ENCODE measurements at places on chromosomes 12 and 14. TPM values are rescaled to one million over a fixed set of nuclear protein-coding genes. Genes with fewer than 3 reads are reported as not detected.

- no peak for DNase-seq
- no peak overlapping the region for H3K27ac ChIP-seq
- H3K36me3 ChIP-seq = no peaks in the 10 kb centered on the region
- peaks cover 3% of the 10 kb centered on the region for H3K4me1 ChIP-seq
- no peak overlapping the region for H3K4me3 ChIP-seq
- H3K27me3 ChIP-seq = peaks cover 1% of the 10 kb centered on the region
Observed at GRCh38 chr12:109179927-109180326, 63.5 kb downstream of the ACACB start.

- H3K4me3 ChIP-seq = no peak overlapping the region
- H3K27me3 ChIP-seq = no peaks in the 10 kb centered on the region
- H3K27ac ChIP-seq = no peak overlapping the region
- no peaks in the 10 kb centered on the region for H3K36me3 ChIP-seq
- H3K4me1 ChIP-seq = peaks cover 6% of the 10 kb centered on the region
Observed at GRCh38 chr14:86505808-86506207, 975.9 kb downstream of the FLRT2 start.

SPIC gene
- total RNA-seq = not detected

ACOT6 gene
- total RNA-seq = not detected

PLEK2 gene
- 0.62 TPM for total RNA-seq

DNA sequence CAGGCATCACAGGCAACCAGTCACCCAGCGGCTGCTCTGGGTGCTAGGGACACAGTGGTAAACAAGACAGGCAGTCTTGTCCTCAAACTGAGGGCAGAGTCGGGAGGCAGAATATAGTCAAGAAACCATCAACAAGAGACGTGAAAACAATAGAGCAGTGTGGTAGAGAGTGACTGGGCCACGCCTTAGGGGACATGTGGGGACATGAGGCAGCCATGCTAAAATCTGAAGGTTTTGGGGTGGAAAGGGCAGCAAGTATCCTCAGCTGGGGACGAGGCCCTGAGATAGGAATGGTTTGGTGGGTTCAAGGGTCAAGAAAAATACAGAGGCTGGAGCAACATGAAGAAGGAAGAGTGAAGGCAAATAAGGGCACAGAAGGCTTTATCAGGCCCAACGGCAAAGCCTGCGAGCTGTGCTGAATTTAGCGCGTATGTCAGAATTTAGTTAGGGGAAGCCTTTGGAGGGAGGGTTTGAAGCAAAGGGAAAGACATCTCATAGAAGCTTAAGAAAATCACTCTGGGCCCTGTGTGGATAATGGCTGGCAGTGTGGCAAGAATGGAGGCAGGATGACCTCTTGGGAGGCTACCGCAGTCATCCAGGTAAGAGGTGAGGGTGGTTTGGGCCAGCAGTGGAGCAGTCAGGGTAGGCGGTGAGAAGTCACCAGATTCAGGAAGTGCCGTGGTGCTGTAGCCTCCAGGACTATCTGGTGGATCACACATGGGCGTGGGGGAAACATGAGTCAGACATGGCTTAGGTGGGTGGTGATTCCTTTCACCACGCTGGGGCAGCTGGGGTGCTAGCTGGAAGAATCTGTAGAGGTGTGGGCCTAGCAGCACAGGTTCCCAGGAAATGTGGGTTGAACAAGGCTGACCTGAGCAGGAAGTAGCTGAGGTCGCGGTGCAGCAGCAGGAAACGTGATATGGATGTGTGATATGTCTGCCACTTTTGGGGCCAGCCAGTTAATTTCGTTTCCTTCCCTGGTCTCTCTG is 3.0 kb downstream of the EVL start:
- peaks cover 13% of the 10 kb centered on the region for H3K36me3 ChIP-seq
- peak overlapping the region; percentile 45 for H3K27ac ChIP-seq
- H3K4me1 ChIP-seq = peaks cover 62% of the 10 kb centered on the region
- H3K4me3 ChIP-seq = peak overlapping the region; percentile 72

MANSC1 gene
- total RNA-seq = 21.7 TPM

DNA sequence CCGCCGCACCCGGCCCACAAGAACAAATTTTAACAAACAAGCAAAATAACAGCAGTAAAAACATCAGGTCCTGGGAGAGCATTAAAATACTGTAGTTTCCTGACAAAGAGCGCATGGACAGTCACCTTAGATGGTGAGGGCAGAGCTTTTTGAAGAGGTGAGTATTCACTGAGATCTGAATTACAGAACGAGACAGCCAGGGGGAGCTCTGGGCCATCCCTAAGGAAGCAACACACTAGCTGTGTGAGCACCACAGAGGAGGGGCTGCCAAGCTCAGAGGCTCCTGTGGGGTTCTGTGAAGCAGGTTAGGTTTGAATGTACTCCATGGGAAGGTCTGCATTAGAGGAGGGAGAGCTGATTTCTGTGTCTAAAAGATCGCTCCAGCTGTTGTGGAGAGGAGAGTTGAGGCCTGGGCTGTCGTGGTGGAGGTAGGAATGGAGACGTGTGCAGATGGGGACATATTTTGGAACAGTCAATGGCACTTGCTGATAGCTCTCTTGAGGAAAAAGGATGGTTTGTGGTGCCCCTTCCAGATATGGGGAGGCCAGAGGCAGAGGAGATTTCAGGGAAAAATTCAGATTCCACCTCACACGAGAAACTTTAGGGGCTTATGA is 72.9 kb downstream of the TRAFD1 start:
- DNase-seq = peak; percentile 64
- H3K4me3 ChIP-seq = no peak overlapping the region
- peak overlapping the region; percentile 49 for H3K27ac ChIP-seq
- peaks cover 23% of the 10 kb centered on the region for H3K36me3 ChIP-seq

Data from endothelial cell (in vitro differentiated cells).